ENCODE measurements at places on chromosomes 5 and 9.

DNA sequence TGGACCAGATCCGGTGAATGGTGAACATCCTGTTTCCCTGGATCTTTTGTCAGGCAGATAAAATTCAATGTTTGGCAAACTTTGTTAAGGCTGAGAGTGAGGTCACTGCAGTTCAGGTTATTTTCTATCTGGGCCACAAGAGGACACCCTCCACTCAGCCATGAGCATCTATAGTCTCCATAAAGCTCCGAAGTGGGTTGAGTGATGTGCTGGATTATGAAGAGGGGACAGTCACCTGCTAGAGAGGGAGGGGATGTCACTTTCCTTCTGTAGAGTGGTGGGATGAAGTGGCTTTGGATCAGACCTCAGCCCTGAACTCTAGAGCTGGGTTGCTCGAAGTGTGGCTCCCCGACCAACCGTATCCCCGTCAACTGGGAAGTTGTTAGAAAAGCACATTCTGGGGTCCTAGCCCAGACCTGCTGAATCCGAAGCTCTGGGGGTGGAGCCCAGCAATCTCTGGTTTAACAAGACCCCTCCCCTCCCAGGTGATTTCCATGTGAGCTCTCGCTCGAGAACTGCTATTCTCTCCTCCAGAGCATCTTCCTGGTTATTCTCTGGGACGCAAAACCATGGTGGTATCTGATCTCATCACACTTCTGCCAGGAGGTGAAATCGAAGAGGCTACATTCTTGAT, 31.8 kb upstream of the FGF1 start:
- DNase-seq: no peak

DNA sequence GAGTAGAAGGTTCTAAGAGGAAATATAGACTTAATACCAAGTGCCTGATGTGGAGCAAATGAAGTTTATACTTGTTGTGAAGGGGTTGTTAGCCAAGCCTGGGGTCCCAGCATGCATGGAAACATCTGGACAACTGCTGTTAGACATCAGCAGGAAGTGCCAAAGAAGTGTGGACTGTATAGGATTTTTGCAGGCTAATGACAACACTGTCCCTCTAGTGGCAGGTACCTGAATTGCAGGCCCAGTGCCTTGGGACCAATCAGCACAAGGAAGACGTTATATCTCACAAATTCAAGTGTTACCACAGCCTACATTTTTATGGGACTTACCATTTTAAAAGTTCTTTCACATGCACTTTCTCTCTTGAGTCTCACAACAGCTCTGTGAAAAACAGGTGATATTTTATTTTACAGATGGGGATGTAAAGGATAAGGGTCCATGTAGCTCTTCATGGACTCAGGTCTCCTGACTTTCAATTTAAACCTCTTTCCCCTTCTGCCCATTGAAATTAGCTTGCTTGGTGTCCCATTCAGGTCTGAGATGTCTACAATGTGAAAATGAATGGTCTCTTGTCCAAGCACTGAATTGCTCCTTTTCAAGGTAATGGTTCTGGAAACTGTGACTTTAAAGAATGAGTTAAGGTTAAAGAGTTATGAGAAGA, 89.0 kb upstream of the MAP1B start:
- DNase-seq: no peak

DNA sequence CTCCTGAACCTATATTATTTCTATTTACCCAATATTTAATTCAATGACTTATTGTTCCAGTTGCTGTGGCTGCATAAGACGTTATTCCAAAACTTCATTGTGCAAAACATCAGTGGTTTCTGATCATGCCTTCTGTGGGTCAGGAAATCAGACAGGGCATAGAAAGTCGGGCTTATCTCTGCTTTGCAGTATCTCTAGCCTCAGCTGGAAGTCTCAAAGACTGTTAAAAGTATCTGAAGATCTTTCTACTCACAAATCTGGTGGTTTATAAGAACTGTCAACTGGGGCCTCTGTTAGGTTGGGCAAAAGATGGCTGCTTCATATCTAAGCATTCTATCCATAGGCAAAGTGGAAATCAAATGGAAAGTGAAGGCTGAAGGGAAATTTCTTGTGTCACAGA, 687.7 kb upstream of the ARRDC3 start:
- no peak for DNase-seq

DNA sequence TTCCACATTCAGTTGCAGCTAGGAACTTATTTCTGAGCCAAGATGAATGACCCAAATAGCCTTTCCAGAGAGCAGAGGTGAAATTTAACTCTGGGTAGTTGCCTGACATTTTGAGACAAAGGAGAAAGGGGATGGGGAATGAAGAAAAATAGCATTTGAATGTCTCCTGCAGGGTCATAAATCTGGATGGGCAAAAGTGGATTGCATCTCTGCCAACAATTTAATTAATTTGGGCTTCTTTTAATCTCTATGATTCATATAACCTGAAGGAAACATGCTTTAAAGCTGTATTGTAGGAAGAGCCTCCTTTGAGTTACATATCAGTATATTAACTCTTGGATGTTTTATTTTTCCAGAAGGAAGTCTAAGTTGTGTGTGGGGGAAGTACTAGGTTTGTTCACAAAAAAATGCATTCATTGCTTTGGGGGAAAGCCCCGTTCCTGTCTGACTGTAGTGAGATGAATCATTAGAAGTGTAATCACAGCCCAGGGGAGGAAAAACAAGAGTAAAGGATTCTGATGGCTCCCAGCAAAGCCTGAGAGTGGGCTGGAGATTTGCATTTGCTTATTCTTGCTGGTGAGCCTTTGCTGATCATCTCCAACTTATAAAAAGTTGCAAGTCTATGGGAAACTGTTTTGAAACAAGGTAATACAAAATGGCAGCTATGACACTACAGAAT, 133.0 kb upstream of the IQGAP2 start:
- no peak for DNase-seq

- no peak for DNase-seq
These were observed 145.2 kb upstream of the ABCA1 start for GRCh38 chr9:105073147-105073546.

- no peak for DNase-seq
These were observed 130.7 kb downstream of the PRKACG start for GRCh38 chr9:68883224-68883623.

- DNase-seq: no peak
These were observed 78.6 kb downstream of the CFAP77 start for GRCh38 chr9:132488626-132489025.

All from sigmoid colon (tissue), 7 donors.